ENCODE measurements at places on chromosomes 16 and 17.

DNA sequence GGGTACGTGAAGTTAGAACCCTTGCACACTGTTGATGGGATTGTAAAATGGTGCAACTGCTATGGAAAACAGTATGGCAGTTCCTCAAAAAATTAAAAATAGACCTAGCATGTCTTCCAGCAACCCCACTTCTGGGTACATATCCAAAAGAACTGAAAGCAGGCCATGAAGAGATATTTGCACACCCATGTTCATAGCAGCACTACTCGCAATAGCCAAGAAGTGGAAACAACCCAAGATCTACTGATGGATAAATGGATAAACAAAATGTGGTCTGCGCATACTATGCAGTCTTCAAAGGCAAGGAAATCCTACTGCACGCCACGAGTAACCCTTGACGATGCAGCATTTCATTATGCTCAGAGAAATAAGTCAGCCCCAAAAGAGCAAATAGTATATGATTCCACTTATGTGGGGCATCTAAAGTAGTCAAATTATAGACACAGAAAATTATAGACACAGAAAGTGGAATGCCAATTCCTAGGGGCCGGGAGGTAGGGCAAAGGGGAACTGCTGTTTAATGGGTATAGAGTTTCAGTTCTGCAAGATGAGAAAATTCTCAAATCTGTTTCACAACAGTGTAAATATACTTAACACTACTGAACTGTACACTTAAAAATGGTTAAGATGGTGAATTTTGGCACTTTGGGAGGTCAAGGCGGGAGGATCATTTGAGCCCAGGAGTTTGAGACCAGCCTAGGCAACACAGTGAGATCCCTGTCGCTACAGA is 17.2 kb downstream of the CORO7 start:
- DNase-seq, result no peak

GRCh38 chr16:28904363-28904762 is 20.7 kb downstream of the RABEP2 start:
- DNase-seq, result no peak

- no peak for DNase-seq
These were observed 23.7 kb downstream of the HELZ start for GRCh38 chr17:67221062-67221998.

DNA sequence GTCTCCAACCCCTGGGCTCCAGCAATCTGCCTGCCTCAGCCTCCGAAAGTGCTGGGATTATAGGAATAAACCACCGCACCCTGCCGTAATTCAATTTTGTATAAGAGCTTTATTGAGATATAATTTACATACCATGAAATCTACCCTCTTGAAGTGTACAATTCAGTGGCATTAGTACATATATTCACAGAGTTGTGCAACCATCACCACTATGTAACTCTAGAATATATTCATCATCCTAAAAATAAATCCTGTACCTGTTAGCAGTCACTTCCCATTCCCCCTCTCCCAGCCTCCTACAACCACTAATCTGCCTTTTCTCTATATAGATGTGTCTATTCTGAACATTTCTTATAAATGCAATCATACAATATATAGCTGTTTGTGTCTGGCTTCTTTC is 26.1 kb downstream of the TOM1L2 start:
- DNase-seq, result no peak

DNA sequence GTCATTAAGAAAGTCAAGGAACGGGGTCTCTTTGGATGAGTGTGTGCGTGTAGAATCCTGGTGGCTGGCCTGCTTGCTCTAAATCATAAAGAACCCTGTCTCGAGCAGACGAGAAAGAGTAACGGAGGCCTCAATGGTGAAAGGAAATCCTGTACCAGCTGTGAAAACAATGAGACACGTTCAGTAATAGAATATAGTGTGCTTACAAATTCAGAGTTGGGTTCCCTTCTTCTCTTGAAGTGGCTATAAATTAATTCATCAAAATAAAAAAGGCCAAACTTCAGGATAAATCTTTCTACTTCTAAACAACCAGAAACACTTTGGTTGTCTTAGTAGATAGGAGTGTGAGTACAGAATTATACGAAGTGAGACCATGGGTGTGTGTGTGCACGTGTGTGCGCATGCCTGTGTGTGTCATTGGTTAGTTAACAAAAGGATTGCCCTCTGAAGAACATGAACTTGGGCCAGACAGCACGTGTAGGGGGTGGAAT is 48.5 kb downstream of the WWOX start:
- no peak for DNase-seq

GRCh38 chr16:65663774-65664173 is 541.9 kb upstream of the CDH11 start:
- no peak for DNase-seq

DNA sequence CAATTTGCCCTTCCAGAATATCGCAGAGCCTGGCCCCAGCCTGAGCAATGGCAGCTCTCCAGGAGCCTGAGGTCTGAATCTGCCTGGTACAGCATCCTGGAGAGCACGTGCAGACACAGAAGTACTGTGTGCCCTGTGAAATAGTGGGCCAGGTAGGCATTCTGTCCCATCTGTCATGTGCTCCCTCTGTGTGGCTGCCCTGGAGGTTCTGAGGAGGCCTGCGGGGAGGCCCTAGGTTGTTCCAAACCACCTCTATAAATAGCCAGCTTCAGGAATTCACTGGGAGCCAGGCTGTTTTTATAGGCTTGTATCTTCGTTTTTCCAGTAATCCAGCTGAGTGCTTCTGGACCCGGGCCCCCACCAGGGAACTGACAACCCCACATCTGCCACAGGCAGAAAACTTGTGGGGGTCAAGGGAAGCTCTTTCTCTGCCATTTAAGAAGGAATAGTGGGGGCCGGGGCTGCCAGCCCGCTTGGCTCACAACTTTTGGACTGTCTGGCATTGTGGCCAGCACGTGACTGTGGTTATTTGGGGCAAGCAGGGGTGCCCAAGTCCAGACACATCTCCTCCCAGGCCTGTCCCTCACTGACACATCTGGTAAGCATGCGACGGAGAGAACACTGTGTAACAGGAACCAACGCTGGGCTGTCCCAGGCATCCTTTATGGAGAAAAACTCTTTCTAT is 356.3 kb upstream of the TNRC6C start:
- no peak for DNase-seq

DNA sequence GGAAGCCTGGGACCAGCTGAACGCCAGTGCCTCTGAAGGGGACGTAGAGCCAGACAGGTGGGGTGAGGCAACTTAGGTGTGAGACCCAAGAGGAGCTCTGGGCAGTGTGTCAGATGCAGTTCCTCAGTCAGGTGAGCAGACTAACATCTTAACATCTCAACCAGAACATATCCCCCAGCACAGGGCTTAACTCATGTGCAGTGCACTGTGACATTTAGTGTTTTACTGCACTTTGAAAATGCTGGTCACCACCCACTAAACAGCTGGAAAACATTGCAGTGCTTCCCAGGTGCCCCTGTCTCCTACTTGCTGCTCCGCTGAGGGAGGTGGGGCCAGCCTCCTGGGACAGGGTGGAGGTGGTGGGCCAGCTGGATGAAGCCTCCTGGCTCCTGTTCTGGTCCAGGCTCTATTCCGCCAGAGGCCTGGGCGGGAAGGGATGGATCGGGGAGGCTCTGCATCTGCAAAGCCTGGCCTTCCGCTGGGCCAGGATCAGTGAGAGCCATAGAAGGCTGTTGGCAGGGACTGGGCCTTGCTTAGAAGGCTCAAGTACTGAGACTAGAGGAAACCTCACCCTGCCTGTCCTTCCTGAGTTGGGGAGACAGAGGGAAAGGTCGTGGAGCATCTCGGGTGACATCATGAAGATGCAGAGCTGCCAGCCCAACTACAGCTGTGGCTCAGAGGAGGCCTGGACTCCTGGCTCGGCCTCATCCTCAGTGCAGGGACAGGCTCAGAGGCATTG is 7.9 kb upstream of the MRC2 start:
- DNase-seq, result no peak

DNA sequence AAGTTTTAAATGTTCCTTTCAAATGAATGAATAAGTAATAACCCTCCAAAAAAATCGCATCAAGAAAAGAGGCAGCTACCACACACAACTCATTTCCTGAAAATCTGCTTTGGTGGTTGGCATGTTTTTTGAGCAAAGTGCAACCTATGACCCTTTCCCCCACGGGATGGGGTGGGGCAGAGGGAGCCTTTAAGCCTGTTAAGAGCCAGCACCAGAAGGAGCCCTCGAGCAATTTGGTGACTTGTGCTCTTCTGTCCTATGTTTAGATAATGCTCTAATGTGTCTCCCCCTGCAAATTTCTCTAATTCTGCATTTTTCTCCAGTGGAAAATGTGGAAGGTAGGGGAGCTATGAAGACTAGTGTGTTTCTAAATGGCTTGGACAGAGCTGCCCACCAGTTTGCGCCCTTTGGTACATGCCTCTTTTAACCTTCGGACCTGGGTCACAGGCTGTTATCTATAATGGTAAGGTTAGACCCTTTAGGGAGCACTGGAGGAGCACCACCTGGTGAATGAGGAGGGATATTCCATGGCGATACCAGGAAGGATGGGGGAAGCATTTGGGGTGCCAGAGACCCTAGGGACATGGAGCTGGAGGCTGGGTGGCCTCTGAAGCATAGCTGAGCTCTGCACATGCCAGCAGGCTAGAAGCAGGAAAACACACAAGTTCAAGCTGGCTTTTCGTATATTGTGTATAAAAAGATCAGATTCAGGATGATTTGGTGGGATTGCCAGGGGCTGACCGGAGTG is 1.6 kb downstream of the PYCARD start:
- no peak for DNase-seq

DNA sequence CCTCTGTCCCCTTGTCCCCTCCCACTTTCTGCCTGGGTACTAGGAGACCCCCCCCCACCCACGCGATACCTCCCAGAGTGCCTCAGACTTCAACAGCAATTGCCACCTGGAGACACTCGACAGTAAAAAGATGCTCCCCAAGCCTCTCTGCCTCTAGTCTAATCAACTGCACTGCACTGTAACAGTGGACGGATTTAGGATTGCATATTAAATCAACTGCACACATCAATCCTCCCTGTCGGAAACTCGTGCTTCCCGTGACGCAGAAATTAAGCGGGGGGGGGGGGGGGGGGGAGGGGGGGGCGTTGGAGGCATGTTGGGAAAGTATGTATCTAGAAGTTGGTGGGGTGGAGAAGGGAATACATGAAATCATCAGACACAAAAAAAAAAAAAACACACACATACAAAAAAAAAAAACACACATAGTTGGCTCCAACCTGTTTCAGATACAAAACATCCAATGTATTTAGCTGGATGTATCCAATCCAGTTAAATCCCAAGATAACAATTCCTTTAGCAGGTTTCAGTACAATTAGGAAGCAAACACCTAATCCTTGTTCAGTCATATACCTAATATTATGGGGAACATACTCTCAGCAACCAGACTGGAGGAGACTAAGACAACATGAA is 29.7 kb downstream of the FAM222B start:
- no peak for DNase-seq

DNA sequence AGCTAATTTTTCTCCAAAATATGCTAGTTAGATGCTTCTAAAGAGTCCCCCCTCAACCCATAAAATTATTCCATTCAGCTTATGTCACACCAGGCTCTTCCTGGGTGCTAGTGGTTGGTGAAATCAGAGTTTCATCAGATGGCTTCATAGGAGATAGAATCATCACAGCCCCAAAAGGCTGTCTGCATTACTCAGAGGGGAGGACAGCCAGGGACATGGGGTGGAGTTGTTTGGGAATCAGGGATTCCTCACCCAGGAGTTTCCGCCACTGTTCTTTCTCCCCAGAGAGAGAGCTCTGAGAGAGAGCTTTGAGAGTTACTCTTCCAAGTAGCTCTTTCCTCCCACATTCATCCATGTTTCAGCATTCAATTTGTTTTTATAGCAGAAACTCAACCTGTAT is 288 bp upstream of the KRT34 start:
- no peak for DNase-seq

- no peak for DNase-seq
These were observed 560.3 kb downstream of the WWOX start for GRCh38 chr16:78659668-78660217.

- DNase-seq, result no peak
These were observed 4.0 kb upstream of the CD68 start for GRCh38 chr17:7575481-7575883.

DNA sequence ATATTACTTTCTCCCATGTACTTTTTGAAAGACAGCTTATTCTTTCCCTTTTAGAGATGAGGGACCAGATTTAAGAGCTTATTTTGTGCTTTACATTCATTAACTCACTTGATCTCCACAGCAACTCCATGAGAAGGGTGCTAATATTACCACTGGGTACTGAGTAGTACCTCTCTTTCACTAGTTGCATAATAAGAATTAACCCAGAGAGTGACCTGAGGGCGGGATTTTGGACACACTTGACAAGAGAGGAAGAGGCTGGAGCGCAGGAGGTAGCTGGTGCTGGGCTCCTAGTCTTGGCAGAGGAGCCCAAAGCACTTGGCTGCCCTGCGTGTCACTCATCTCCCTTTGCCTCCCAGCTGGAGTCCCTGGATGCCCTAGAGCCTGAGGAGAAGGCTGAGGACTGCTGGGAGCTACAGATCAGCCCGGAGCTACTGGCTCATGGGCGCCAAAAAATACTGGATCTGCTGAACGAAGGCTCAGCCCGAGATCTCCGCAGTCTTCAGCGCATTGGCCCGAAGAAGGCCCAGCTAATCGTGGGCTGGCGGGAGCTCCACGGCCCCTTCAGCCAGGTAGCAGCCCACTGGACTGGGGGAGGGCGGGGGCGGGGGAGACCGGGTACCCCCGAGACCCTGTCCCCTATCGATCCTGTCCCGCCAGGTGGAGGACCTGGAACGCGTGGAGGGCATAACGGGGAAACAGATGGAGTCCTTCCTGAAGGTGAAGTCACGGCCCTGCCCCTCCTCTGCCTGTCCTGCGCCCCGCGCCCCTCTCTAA is 1.7 kb upstream of the MAZ start:
- no peak for DNase-seq

- DNase-seq, result no peak
These were observed 62.0 kb upstream of the MARCHF10 start for GRCh38 chr17:62870030-62870541.

GRCh38 chr17:17681187-17681743 is at the start of gene RAI1:
RAI1 (plus strand) TSS chr17:17681458; CDS start chr17:17792949, 111,491 bp downstream.
- peak; percentile 64 for DNase-seq

- no peak for DNase-seq
These were observed 5.7 kb upstream of the PMP22 start for GRCh38 chr17:15270628-15271381.

DNA sequence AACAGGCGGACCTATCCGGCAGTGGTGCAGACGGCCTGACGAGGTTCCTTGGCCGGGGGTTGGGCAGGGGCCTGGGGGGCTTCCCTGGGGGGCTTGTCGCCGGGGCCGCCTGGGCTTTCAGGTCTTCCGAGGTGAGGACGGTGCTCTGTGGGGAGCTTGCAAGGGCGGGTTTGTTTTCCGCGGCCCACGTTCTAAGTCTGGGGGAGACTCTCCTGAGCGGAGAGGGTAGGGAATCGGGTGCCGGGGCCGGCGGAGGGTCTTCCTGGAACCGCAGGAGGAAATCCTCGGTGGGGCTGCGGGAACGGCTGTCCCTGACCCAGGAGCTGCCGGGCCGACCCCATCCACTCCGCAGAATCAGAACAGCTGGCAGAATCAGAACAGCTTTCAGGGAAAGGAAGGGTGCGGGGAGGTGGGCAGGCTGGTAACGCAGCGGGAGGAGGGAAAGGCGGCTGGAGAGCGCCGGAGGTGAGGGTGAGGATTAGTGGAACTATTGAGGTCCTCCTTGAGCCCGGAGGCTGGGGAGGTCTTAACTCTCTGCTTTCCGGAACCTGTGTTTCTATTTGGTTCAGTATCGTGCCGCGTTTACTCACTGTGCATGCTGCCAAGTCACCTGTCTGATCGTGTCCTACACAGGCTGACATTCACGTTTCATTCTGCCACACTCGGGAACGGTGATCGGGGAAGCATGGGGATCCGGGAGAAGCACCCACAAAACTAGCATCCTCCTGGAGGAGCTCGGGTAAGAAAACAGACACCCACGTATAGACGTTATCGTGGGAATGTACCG is 28.9 kb downstream of the CPSF4L start:
- DNase-seq, result no peak

All from activated CD8-positive, alpha-beta memory T cell treated with anti-CD3 and anti-CD28 coated beads for 1 hour (primary cell).